ENCODE measurements at places on chromosomes 13 and 19. TPM values are rescaled to one million over a fixed set of nuclear protein-coding genes. Genes with fewer than 3 reads are reported as not detected.

SH2D3A gene
- total RNA-seq, result 1.5 TPM

TTC9B gene
- total RNA-seq, result 5.7 TPM

PEX11G gene
- total RNA-seq, result 2.3 TPM

TIMM13 gene
- total RNA-seq, result 32.5 TPM

MEDAG gene
- total RNA-seq, result 10.8 TPM

FKRP gene
- 25.0 TPM for total RNA-seq

ZNF615 gene
- total RNA-seq, result 41.6 TPM

CABP5 gene
- total RNA-seq, result 43.1 TPM

CEACAM7 gene
- total RNA-seq, result 3.4 TPM

HSPH1 gene
- 92.1 TPM for total RNA-seq

ACER1 gene
- total RNA-seq, result not detected

OVOL3 gene
- not detected for total RNA-seq

CEACAM8 gene
- 0.55 TPM for total RNA-seq

GPR18 gene
- total RNA-seq, result not detected

TMC4 gene
- total RNA-seq, result 6.8 TPM

SMAD9 gene
- 43.2 TPM for total RNA-seq

ZNF534 gene
- total RNA-seq, result 0.66 TPM

SIPA1L3 gene
- total RNA-seq, result 44.7 TPM

ZSCAN1 gene
- total RNA-seq, result 0.38 TPM

ENOX1 gene
- 7.5 TPM for total RNA-seq

ZNF773 gene
- 35.6 TPM for total RNA-seq

LHB gene
- not detected for total RNA-seq

JOSD2 gene
- 8.0 TPM for total RNA-seq

TCF3 gene
- 88.8 TPM for total RNA-seq

TEX101 gene
- 0.55 TPM for total RNA-seq

All from camera-type eye (tissue), 1 donor.